ENCODE measurements at places on chromosomes 13 and 19.
A peak's percentile ranks its signal among the peaks of the same experiment; 100 is the strongest.

DNA sequence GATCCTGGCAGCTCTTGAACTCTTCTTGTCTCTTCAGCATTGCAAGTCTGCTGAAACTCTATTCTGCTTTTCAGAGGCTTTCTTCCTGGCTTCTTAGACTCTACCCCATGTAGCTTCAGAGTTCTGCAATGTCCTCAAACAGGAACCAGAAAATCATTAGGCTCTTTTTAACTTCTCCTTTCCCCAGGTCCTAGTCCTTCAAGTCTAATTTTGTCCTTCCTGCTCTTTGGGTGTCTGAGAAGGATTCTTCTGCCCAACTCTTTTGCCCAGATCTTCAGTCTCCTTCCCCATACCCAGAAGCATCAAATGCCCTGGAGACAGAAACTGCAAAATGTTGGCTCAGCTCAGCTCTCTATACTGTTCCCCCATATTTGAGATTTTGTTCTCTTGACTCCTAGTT is 50.0 kb upstream of the CALM3 start:
- DNase-seq, result no peak

DNA sequence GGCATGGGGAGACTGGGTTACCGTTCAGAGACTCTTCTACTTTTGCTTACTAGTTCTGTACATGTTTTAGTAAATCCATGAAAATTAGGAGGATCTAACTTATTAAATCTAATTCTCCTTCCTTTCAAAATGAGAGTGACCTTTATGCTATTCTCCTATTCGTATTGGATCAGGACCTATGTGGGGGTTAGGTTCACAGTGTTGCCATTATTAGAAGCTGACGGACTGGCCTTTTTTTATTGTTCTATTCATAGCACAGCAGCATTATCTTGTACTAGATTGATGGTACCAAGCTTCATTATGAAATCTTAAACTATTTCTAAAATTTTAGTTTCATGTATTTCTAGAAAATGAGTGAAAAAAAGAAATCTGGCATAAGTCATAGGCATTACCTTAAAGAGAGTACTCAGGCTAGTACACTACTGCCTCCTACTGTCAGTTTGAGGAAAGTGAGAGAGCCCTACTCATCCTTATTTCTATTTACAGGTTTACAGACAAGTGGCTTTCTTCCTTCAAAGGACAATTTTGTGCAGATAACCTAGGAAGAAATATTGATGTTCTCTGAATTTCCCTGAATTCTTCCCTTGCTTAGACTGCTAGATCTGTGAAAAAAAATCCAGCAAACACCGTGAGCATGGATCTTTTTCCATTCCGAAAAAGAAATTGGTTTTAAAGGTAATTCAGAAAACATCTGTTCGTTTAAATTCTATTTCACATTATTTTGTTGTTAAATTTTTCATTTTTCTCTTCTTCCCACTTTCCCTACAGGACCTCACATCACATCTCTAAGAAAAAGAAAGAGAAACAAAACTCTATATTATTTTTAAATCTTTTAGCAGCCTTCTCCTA is 485.5 kb downstream of the DIAPH3 start:
- peak; percentile 3 for DNase-seq

- no peak for DNase-seq
Observed at GRCh38 chr13:65499256-65499655, 1730.9 kb downstream of the PCDH9 start.

DNA sequence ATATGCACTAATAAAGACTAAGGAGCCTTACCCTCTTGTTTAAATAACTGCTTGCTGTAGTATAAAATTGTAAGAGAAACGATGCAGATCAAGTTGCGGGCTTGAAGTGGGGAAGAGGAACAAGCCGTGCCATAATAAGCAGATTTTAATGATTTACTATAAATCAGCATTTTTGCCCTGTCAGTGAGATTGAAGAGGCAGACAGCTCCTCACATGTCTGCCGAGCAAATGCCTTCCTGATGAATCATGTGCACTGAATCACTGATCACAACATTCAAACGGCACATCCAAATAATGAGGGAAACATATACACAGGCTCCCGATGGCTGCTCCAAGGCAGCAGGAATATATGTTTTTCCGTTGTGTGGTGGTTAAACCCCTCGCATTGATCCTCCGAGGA is 282.9 kb downstream of the TSHZ3 start:
- no peak for DNase-seq

GRCh38 chr19:16476401-16476800 is 4.6 kb upstream of the EPS15L1 start:
- no peak for DNase-seq

GRCh38 chr19:47676811-47677210 is 36.4 kb upstream of the EHD2 start:
- no peak for DNase-seq

DNA sequence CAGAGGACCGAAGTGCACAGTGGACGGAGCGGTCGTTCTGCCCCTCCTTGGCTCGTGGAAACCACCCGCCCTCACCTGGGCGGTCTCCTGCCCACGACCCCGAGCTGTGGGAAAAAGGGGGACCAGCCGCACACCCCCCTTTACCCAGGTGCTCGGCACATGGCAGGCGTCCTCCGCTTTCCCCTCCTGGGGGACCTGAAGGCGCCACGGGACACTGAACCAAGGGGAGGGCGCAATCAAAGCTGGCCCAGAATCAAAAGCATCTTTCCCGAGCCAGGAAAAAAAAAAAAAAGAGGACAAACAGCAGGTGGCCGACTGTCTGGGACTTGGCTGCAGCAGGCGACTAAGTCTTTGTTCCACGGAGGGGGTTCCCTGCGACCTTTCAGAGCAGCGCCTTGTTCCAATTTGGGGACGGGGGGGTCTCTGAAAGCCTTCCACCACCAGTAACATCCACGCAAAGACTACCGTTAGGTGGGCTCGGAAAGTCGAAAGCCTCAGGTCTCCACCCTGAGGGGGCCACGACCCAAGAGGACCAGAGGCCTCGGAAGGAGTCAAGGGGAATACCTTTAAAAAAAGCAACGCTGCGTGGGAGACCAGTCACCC is 1.1 kb downstream of the MBD3 start:
- peak; percentile 30 for DNase-seq

DNA sequence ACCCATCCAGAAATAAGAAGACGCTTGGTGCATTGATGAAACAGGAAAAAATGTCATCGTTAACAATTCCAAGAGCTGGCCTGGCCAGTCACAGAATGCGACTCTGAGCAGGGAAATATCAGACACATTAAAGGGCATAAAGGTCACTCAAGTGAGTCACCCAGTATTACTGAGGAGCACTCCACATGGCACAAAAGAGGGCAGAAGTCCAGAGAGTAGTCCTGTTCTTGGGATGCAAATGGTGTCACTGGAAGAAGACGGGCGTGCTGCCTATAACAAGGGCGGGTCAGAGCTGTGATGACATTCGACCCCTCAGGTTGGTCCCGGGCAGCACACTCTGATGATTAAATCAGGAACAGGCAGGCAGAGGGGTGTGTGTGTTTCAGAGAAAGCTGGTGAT is 720.3 kb downstream of the UQCRFS1 start:
- no peak for DNase-seq

GRCh38 chr19:13420780-13421179 is 85.5 kb downstream of the CACNA1A start:
- no peak for DNase-seq

DNA sequence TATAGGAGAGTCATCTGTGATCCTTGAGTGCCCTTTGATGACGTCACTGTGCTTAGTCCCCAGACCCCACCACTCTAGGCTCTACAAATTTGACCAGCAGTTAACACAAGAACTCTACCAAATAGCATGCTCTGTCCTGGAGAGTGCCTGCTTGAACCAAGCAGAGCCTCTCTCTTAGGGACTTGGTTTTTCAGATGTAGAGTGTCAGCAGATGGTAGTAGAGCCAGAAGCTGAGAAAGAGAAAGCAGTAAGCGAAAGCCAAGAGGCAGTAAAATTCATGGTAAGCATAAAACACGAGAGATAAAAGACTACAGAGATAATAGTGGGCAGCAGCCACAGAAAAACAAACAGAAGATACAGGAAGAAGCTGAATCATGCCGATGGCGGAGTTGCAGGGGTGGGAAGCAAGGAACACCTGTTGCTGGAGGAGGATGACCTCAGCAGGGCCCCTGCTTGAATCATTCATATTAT is 193.3 kb downstream of the SLC7A1 start:
- peak; percentile 7 for DNase-seq

GRCh38 chr19:37655689-37656371 is 565 bp upstream of the ZFP30 start:
- DNase-seq, result peak; percentile 88

DNA sequence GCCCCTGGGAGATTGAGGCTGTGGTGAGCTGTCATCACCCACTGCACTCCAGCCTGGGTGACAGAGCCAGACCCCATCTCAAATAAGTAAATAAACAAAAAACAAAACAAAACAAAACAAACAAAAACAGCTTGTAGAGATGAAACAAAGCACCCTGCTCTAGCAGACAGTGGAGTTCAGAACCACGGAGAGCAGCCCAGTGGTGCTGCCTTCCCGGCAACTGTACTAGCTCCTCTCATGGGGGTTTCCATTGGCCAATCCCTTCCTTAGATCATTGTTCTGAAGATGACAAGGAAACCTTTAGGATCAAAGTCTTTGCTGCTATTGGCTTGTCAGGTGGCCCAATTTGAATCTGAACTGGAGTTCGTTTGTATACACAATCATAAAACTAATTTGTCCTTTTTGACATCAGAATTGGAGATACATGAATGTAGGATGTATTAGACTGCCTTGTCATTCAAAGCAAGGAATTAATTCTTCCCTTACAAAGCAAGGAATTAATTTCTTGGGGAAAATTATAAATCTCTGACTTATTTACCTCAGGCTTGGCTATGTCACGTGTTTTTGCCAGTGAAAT is 19.7 kb upstream of the SYCN start:
- no peak for DNase-seq

DNA sequence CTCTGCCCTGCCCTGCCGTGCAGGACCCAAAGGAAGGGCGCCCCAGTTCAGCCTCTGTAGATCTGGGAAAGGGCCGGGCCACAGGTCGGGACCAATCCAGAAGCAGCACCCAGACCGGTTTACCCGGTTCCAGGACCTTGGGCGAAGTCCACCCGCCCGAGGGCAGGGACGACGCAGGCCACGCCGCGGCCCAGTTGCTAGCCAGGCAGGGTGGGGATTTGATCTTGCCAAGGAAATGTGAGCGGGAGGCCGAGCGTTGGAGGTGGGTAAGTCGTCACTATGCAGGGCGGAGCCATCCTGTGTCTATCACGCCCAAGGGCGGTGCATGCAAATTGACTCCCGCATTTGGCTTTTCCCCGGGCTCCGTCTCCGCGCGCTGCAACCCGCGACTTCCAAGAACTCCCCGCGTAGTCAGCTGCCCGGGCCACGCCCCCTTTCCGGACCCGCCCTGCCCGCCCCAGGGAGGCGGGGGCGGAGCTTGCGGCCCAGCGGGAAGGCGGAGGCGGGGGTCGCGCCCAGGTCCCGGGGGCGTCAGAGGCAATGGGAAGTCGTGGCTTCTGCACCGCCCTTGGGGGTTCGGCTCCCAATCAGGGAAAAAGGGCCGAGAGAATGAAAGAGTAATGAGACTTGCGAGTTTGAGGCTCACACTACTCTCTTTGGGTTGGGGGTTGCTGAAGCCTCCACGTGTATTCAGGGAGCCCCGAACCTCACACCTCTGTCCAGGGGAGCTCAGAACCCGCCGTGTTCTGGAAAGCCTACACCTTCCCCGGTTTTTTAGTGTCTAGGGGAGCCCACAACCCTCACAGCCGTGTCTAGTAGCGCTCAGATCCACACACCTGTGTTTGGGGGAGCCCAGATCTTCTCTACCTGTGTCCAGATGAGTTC is 12.8 kb downstream of the IER2 start:
- peak; percentile 87 for DNase-seq

DNA sequence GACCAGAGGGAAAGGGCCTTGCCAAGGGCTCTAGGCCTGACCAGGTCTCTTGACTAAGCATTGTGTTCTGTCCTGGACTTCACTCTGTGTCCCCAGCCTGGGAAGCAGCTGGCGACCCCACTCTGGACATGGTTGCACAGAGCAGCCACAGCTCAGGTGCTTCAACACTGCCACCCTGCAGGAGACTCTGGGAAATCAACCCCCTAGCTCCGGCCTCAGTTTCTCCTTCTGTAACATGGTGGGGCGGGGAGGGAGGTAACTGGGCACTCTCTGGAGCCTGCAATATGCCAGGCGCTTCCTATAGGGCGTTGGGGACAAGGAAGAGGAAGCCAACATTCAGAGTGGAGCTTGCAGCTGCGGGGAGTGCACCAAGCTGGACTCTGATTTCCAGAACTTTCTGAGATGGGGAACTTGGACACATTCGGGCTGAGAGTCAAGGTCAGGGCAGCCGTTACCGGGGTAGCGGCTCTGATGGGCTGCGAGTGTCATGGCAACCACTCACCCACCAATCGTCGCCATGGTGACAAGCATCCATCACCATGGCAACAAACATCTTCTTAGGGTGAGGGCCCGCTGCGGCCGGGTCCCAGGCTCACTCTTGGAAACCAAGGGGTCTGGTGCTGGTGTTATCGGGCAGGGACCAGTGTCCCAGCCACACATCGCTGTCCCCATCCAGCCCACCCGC is 12.8 kb downstream of the F2RL3 start:
- DNase-seq, result no peak

DNA sequence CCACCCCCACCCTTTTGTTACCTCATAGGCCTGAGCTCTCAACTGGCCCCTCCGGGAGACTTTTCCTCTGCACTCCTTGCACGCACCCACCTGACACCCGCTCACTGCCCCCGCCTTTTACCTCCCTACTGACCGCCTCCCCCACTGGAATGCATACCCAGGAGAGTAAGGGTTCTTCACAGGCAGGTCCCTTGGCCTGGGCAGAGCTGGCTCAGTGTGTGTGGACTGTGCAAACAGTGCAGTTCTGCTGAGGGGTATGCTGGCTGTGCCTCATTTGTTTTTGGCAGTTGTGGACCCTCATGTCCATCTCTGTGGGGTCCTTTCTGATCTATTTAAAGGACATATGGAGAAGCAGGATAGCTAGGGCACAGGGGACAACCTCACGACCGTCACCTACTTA is 5.0 kb downstream of the ZSCAN18 start:
- DNase-seq, result no peak

- DNase-seq, result no peak
Observed at GRCh38 chr19:48964205-48965039, 687 bp upstream of the FTL start.

GRCh38 chr19:29233591-29233990 is 20.6 kb upstream of the UQCRFS1 start:
- DNase-seq, result no peak

DNA sequence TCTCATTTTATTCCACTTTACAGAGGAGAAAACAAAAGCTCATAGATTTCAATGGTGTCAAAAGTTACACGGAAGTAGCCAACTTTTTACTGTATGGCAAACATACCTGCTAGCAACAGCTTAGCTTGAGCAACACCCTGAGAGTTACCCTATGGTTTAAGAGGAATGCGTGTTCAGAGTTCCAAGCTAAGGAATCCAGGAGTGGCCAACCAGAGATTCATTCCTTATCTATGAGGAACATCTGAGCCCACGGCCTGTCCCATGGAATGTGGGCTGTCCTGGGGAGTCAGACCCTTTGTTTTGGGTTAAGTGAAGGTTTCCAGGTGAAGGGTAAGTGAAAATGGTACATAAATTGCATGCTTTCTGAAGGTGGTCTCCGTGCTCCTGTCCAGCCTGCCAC is 67.5 kb downstream of the STARD13 start:
- no peak for DNase-seq
